Right ventricle myocardium superior (tissue), 1 donor: ENCODE measurements at places on chromosomes 12 and 14.
A peak's percentile ranks its signal among the peaks of the same experiment; 100 is the strongest.

- no peak for DNase-seq
Observed at GRCh38 chr14:88194531-88194930, 128.5 kb downstream of the KCNK10 start.

GRCh38 chr14:50943261-50943942 lies 881 bp downstream of the PYGL start:
- peak; percentile 79 for DNase-seq

DNA sequence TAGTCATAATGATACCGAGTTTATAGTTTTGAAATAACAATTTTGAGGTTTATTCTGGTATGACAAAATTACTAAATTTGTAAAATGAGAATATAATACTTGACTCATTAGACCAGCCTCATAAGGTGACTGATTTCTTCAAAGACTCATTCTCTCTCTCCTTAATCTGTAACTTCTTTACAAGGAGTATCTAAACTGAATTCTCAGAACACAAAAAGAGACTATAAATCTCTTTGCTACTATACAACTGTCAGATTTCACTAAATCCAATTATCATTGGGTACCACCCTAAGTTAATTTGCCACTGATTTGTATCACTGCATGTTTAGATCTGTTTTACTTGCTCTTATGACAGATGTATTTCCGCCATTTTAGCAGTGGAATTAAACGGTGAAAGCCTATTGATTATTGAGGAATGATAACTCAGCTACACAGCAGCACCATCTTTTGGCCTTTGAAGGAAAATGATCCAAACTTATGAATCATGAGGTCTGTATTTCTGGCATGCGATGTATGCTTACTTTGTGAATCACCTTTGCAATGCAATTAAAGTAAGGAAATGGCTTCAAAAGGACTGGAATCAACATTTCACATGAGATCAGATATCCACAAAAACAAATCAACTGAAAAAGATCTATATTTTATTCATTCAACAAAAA lies 161.2 kb downstream of the RERGL start:
- DNase-seq: no peak

- no peak for DNase-seq
Observed at GRCh38 chr14:69459122-69459521, 25.4 kb upstream of the PLEKHD1 start.

DNA sequence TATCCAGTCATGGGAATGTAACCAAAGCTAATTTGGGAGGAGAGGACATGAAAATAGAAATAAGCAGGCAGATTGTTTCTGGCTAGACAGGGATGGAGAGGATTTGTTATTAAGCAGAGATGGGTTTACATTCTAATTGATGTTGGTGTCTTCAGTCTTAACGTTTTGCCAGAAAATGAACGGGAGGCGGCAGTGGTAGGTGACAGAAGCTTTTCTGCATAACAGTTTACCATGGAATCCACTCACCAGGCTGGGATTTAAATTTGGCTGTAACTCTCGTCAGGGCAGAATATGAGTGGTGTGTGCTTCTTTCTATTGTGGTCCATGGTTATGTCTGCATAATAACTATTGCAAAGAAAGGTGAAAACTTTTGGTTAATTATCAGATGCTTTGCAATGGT lies 50.2 kb upstream of the OTX2 start:
- no peak for DNase-seq

GRCh38 chr12:19908830-19909229 lies 459.5 kb upstream of the PDE3A start:
- no peak for DNase-seq

- no peak for DNase-seq
Observed at GRCh38 chr12:49696723-49697122, 10.5 kb downstream of the FMNL3 start.

- no peak for DNase-seq
Observed at GRCh38 chr12:99600388-99600787, 47.2 kb upstream of the GARIN6 start.

GRCh38 chr12:9948606-9949296 lies 16.6 kb upstream of the CLEC2A start:
- no peak for DNase-seq

GRCh38 chr12:119869720-119870119 lies 7.4 kb downstream of the CIT start:
- no peak for DNase-seq
